ENCODE measurements at places on chromosomes 3 and 15.

DNA sequence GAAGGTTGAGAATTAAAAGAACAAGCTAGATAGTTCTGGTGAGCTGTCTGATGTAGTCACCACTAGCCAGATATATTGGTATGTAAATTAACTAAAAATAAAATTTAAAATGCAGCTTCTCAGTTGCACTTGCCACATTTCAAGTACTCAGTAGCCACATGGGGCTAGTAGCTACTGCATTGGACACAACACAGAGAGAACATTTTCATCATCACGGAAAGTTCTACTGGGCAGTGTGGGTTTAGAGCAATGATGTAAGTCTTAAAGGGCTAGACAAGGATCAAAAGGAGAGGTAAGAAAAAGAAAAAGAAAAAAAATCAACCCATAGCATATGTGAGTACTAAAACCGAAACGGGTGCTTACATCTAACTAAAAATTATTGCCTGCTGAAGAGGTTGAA is 282.4 kb upstream of the LRRFIP2 start:
- DNase-seq: no peak

DNA sequence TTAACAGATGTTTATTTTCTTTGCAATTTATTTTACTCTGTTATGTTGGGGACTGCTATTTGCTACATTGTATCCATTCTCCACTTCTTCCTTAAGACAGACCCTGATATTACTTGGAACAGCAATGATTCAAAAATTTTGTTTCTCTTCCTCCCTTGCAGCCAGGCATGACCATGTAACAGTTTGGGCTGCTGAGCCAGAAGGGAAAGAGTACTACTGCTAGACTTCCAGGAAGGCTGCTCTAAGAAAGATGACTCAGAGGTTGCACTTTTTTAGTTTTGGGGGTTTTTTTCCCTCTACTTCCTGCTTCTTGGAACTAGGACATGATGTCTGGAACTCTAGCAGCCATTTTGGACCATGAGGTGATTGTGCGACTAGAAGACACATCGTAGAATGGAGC is 10.3 kb downstream of the PRR20G start:
- DNase-seq: no peak

DNA sequence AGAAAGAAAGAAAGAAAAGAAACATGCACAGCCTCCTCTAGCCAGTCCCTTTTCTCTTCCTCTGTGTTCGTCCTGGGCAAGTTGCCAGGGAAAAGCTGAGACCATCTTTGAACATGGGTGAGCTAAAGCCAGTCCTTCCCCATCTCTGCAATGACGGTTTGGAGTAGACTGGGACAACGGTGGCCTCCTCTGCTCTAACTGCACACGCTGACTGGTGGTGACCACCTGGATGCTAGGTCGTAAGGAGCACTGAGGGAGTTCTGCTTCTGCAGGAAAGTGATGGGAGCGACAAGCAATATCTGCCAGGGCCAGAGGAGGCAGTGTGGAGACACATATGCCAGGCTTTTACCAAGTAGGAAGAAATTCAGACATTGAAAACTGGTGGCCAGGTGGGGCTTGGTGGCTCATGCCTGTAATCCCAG is 111.7 kb downstream of the NUP210 start:
- no peak for DNase-seq

- no peak for DNase-seq
Measured at GRCh38 chr3:100089812-100090668, 24.3 kb downstream of the FILIP1L start.

GRCh38 chr3:197787412-197787811 is 3.6 kb upstream of the LRCH3 start:
- no peak for DNase-seq

GRCh38 chr3:134922866-134923265 is 127.8 kb downstream of the EPHB1 start:
- no peak for DNase-seq

DNA sequence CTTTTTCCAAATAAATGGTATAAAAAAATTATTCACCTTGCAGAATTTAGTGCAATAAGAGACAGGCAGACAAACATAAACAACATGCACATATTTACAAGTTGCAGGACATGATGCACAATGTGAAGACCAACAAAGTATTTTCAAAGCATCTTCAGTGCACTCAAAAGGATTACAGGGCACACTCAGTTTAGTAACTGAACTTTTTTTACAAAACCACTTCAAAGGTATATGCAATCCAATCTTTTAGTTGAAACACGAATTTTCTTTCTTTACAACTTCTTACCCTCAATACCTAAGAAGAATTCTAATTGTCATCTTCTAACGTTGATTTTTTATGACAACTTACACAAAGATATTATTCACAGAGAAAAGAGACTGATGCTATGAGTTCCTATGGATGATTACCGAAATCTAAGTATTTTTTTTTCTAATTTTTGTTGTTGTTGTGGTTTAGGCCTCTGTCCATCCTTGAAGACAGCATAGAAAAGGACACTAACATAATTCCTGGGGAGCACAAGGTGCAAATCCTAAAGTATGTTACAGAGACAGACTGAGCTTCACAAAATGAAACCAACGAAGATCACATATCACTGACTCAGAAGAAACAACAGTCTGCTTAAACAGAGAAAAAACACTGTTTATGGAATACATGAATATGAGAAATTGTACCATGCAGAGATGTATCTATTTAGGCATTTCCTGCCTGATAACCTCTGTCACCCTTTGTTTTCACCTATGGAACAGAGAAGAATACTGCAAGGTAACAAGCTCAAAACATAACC is 50.3 kb downstream of the ZMAT3 start:
- no peak for DNase-seq

- no peak for DNase-seq
Measured at GRCh38 chr15:44647637-44648036, 15.8 kb downstream of the SPG11 start.
